ENCODE measurements at places on chromosomes 12 and 14.

GRCh38 chr12:96344124-96344695 is 56.0 kb downstream of the CDK17 start:
- no peak for DNase-seq

GRCh38 chr12:96623656-96624217 is 134.4 kb downstream of the CFAP54 start:
- DNase-seq = no peak

DNA sequence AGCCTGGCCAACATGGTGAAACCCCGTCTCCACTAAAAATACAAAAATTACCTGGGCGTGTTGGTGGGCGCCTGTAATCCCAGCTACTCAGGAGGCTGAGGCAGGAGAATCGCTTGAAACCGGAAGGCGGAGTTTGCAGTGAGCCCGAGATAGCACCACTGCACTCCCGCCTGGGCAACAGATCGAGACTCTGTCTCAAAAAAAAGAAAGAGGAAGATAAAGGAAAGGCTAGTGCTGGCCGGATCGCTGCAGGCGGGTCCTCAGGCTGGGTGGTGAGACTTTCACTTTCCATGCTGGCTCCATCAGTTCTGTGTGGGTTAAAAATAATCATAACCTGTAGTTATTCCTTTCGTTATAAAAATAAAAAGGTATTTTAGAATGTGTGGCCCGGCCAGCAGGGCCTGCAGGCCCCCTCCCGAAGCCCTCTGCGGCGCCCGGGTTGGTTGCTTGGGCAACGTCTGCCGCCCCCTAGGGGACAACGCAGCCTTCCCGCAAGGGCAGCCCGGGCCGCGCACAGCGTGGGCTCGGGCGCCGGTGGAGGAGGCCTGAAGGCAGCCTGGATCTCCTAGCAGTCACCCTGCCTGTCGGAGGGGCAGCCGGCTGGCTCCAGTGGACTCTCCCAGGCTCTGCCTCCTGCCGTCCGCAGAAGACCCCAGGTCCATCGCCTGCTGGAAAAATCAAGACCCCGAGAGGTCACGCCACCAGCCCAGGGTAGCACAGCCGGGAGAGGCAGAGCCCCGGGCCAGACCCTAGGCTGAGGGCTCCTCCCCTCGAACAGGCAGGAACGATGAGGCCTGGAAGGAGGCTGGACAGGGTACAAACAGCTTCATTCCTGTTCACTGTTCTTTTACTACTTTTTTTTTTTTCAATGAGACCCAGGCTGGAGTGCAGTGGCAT is 5.0 kb upstream of the SLC25A47 start:
- DNase-seq = peak; percentile 77

DNA sequence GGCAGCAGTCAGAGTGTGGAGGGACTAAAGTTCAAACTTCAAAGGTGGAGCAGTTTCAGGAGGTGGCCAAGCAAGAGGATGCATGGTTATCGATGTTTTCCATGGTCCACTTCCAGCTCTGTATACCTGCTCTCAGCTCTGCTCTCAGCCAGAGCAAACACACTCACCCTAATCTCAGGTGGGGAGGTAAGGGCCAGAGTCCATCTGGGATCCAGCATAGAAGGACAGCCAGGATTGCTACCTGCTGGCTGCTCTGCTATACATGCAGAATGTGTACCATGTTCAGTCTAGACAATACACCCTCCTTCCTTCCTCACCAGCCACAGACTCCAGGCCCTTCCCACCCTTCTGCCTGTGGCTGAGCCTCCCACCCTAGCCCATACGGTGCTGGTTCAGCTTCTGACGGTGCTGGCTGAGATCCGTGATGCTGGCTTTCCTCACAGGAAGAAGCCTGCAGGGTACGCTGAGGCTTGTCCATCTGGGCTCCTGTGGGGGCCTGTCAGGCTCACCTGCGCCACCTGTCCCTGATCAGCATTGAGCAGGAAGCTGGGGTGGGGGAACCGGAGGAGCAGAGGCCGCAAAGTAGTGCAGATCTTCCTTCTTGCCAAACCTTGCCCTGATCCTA is 2.4 kb downstream of the CBLN3 start:
- DNase-seq = no peak

GRCh38 chr14:90720336-90720735 is 95.9 kb downstream of the TTC7B start:
- DNase-seq = no peak

- DNase-seq = no peak
Observed at GRCh38 chr12:116065606-116066005, 211.9 kb downstream of the MED13L start.

- DNase-seq = no peak
Observed at GRCh38 chr14:35385042-35385839, 19.3 kb downstream of the NFKBIA start.

- no peak for DNase-seq
Observed at GRCh38 chr12:93018610-93019009, 89.5 kb upstream of the EEA1 start.

- no peak for DNase-seq
Observed at GRCh38 chr12:34393821-34394150, 371.5 kb downstream of the ALG10 start.

DNA sequence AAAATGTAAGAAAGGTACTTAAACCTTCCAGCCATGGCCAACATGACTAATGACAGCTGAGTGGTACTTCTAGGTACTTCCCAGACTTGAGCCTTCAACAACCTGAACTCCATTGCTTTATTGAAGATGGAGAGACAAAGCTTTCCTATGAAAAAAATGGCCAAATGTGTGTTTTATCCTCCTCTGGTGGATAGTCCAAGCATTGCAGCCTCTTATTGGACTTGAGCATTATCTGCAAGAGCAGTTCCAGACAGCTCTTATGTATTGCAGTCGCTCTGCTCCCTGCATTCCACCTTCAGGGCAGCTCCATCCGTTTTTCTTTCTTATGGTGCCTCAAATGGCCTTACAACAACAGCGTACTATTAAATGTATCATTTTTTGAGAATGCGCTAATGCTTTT is 588.2 kb downstream of the NRXN3 start:
- peak; percentile 35 for DNase-seq

GRCh38 chr14:33764876-33765650 is 185.8 kb downstream of the EGLN3 start:
- no peak for DNase-seq

DNA sequence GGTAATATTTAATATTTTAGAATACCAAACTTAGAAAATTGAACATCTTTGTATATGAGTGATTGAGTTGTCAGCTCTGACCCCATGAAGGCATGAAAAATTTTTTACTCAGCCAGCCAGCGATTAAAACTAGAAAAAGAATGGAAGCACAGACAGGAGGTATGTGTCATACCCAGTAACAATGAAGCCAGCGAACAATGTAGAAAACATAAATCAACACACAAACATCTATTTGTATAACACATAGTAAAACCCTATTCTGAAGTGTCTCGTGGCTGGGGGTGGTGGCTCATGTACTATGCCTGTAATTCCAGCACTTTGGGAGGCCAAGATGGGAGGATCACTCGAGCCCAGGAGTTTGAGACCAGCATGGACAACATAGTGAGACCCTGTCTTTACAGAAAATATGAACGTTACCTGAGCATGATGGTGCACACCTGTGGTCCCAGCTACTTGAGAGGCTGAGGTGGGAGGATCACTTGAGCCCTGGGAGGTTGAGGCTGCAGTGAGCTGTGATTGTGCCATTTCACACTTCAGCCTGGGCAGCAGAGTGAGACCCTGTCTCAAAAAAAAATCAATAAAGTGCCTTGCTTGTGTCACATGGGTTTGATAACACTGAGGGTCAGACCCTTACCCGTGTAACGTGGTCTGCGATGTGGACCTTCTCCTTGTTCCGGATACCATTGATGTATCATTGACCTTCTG is 5.9 kb downstream of the TCTN2 start:
- DNase-seq = no peak

DNA sequence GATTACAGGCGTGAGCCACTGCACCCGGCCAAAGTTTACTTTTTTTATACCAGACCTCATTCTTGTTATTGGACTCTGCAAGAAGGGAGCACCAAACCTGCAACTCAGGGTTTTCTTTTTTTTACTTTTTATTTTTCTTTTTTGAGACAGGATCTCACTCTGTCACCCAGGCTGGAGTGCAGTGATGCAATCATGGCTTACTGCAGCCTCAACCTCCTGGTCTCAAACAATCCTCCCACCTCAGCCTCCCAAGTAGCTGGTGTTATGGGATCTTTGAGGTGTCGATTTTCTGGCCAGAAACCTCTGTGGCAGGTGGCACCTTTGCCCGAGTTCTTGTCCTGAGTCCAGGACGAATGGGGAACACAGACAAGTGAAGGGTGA is 4.2 kb upstream of the PWP1 start:
- DNase-seq = no peak

GRCh38 chr14:104973135-104973384 is 5.1 kb downstream of the AHNAK2 start:
- no peak for DNase-seq

DNA sequence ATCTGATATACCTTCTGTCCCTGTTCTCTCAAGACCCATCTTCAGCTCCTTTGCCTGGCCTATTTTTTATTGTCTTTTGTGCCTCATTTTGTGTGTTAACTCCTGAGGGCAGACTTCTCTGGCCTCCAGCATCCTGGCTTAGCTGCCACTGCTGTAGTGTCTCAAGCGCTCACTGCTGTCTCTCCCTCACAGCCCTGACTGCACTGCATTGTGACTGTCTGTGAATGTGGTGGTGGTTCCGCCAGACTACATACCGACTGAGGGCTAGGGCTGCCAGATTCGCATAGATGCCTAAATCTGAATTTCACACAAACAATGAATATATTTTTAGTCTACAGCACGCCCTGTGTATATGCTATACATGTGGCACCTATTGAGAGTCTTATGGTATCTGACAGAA is 1088.9 kb upstream of the TMEM132C start:
- DNase-seq = no peak

DNA sequence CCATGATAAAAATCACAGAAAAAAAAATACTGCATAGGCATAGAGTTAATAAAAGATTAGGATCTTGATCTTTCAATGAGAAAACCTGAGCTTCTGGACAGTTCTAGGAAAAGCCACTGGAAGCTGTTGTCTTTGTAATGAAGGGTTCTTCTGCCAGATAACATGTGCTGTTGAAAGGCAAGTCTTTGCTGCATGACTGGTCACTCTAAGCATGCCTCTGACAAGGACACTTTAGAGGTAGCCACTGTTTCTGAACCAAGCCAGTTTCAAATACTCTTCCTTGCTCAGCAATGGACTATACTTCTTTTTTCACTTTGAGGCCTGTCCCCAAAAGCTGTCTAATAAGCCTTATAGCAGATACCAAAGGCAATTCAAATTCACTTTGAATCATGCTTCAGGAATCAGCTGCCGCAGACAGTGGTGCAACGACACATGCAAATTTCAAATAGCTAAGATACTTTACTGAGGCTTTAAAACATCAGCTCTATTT is 70.2 kb downstream of the BTG1 start:
- no peak for DNase-seq

- no peak for DNase-seq
Observed at GRCh38 chr12:124621296-124621660, 53.9 kb upstream of the NCOR2 start.

DNA sequence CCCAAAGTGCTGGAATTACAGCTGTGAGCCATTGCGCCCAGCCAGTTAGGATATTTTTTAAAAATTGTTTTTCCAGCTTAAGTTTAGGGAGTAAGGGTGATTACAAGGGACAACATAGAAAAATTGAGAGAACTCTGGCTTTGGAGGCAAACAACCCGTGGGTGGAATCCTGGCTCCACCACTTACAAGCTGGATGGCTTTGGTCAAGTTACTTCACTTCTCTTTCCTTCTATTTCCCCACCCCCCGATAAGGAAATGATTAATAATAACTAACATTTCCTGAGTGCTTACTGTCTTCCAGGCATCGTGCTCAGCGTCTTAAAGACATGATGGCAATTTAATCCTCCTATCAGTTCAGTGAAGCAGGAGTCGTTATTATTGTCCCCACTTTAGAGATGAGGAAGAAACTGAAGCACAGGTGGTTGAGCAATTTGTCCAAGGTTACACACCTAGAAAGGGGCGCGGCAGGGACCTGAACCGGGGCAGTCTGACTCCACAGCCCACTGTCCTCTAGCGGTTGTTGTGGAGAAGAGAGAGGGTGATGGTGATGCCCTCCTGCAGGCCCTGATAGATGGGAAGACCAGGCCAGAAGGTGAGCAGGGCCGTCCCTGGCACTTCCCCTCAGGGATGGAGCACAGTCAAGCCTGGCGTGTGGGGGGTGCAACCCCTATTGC is 16.7 kb upstream of the FAIM2 start:
- DNase-seq = peak; percentile 21

GRCh38 chr14:69039288-69039628 is 60.2 kb upstream of the ACTN1 start:
- DNase-seq = no peak

DNA sequence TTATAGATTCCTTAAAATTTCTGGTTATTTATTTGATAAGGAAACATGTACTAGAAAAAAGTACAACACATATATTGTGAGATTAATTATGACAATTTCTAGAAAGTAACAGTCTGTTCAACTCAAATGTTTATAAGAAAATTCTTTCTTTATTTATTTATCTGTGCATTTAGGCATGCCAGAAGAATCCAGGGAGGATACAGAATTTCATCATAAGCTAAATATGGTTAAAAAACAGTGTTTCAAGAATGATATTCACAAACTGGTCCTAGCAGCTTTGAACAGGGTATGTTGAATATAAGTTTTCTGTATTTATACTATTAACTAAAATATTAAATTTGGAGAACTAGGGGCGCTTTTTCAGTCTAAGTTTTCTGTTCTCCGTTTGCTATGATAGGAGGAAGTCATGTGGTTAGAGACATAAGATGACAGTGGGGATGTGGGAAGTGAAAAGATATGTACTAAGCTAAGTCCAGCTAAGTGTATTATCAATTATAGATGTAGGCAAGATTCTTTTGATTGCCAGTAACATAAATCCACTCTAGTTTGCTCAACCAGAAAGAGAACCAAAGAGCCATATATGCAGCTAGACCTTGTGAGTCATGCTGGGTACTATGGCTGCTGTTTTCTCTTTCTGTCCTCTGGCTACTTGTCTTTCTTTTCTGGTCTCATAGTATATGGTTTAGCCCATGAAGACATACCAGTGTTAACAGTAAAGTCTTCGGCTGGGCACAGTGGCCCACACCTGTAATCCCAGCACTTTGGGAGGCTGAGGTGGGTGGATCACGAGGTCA is 39.0 kb downstream of the LRRK2 start:
- DNase-seq = no peak

- DNase-seq = no peak
Observed at GRCh38 chr12:104416136-104416535, 40.6 kb upstream of the CHST11 start.

GRCh38 chr14:55051165-55051422 is 353 bp upstream of the MAPK1IP1L start:
- no peak for DNase-seq

DNA sequence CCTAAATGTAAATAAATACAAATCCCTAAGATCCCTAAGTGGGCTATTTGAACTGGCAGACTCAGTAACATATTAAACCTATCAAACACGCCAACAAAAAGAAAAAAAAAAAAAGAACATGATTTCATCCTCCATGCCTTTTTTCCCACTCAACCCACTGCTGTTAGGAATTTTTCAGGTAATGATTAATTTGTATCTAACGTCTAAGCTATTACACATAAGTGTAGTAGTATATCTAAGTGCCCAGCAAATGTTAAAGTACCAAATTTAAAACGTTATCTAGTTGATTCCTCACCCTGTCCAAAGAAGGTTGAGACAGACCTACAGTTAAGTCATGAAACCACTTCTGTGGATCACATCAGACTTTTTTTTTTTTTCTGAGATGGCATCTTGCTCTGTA is 16.4 kb upstream of the ARID4A start:
- no peak for DNase-seq
